ENCODE measurements at places on chromosomes 11 and 22.

DNA sequence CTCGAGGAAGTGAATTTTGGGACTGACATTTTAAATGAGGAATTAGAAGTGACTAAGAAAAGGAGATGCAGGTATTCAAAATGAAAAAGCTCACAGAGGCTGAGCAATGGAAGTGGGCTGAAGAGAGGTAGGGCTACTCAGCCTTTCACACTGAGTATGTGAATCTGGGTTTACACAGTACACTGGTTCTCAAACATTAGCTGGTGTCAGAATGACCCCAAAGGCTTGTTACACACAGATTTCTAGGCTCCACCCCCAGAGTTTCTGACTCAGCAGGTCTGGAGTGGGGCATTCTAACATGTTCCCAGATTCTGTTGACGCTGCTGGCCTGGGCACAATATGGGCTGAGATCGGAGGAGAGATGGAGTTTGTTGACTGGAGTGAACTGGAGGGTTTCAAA lies 32.8 kb downstream of the CADM1 start:
- no peak for DNase-seq

GRCh38 chr22:48894804-48895250 lies 932.8 kb downstream of the BRD1 start:
- DNase-seq, result no peak

GRCh38 chr11:35525501-35526175 lies at the start of gene PAMR1:
TSS of gene PAMR1 (minus strand) at chr11:35525616. CDS start at chr11:35525585, 31 bp downstream.
- DNase-seq, result peak; percentile 14

DNA sequence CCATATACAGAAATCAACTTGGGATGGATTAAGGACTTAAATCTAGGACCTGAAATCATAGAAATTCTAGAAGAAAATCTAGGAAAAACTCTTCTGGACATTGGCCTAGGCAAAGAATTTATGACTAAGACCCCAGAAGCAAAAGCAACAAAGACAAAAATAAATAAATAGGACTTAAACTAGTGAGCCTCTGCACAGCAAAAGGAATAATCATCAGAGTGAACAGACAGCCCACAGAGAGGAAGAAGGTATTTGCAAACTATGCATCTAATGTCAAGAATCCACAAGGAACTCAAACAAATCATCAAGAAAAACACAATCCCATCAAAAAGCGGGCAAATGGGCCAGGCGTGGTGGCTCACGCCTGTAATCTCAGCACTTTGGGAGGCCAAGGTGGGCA lies 32.4 kb downstream of the TTC28 start:
- DNase-seq, result no peak

DNA sequence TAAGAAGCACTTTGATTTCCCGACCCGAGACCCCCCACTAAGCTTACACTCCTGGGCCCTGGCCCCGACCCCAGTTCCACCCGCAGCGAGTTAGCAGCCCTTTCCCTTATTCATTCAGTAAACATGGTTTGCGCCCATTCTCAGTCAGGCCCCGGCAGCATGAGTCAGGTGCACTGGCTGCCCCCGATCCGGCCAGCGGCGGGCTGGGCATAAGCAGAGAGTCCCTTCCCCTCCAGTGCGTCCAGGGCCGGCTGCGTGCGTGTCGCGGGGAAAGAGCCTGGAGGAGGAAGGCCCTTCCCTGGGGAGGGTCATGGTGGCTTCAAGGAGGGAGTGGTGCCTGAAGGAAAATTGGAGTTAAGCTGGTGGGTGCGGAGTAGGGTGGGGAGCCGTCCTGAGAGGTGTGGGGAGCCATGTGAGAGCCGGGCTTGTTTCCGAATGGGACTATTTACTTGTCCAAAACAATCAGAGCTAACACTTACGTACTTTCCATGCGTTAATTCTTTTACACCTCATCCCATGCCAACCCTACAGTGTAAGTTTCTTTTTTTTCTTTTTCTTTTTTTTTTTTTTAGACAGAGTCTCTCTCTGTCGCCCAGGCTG lies 657 bp downstream of the IGHMBP2 start:
- DNase-seq, result no peak

- DNase-seq, result no peak
Observed at GRCh38 chr11:26134481-26135355, 197.2 kb upstream of the ANO3 start.

- no peak for DNase-seq
Observed at GRCh38 chr11:68839911-68840641, 1.6 kb downstream of the CPT1A start.

DNA sequence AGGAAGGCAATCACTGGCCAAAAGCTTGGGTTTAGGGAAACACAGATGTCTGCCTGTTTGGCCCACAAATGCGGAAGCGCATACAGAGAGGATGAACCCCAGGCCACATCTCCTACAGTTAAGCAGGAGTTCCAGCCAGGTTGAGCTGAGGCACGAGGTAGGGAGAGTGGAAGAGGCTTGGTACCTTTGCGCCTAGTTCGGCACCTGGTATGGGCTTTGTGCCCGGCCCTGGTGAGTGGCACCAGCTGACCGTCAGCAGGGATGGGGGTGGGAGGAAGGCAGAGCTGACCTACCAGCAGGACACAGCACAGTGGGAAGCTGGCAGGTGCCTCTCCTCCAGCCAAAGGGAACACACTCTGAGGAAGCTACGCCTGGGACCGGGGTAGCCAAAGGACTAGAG lies 57.6 kb downstream of the KCNC1 start:
- no peak for DNase-seq

- no peak for DNase-seq
Observed at GRCh38 chr11:8829556-8829955, 81.4 kb upstream of the AKIP1 start.

- peak; percentile 23 for DNase-seq
Observed at GRCh38 chr11:70650075-70650909, 252.0 kb downstream of the CTTN start.

DNA sequence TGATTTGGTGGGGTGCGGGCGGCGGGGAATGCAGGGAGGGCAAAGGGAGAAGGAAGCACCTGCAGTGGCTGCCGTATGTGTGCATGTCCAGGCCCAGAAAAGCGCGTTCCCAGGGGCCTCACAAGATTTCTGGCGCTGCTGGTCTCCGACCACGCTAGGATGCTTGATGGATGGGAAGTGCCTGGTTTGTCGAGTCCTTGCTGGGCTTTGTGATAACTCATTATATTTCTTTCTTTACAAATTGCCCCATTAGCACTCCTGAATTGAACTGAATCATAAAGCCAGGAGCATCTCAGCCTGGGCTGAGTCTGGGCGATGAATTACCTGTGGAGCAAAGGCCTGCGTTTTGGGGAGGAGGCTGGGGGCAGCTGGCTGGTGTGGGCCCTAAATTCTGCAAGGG lies 69.2 kb upstream of the LMO1 start:
- DNase-seq, result no peak

DNA sequence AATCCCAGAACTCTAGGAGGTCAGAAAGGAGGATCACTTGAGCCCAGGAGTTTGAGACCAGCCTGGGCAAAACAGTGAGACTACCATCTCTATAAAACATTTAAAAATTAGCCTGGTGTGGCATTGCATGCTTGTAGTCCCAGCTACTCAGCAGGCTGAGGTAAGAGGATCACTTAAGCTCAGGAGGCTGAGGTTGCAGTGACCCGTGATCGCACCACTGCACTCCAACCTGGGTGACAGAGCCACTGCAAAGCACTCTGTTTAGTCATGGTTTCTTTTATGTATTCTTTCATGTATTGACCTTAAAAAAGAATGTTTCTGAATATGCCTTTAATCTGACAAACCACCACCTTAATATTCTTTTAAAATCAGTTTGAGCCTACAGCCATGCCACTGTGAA lies 52.2 kb downstream of the BIRC2 start:
- no peak for DNase-seq

DNA sequence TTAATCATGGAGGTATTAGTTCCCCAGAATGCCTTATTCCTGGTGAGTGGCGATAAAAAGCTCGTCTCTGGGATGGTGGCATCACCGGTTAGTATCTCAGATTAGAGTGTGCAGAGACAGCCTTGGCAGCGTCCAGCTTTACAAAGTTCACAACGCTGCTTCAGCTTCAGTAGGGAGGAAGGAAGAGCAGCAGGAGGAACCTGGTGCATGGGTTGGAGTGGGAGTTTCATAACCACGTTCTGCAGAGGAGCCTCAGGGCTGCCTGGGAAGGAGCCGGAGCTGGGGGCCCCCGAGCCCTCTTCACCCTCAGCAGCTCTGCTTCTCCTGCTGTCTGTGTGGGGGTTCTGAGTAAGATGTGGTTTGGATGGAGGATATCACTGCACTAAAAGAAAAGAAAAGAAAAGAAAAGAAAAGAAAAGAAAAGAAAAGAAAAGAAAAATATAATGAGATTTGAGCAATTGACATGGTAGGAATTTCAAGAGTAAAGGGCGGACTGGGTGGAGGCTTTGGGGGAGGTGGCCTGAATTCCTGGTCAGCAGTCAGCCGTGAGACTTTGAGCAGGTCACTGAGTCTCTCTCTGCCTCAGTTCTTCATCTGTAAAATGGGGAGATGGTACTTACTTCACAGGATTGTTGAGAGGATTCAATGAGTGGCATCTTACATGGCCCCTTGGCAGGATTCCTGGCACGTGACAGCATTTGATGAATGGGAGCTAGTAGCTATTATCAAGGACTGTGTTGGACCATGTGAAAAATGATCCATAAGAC lies 6.5 kb downstream of the ASPHD2 start:
- no peak for DNase-seq

GRCh38 chr22:45413368-45414211 lies at the start of the genes RIBC2 and SMC1B:
TSS of gene RIBC2 (plus strand) at chr22:45413693. CDS start at chr22:45413887, 194 bp downstream.
TSS of gene SMC1B (minus strand) at chr22:45413599. CDS start at chr22:45413567, 32 bp downstream.
- DNase-seq, result peak; percentile 78

DNA sequence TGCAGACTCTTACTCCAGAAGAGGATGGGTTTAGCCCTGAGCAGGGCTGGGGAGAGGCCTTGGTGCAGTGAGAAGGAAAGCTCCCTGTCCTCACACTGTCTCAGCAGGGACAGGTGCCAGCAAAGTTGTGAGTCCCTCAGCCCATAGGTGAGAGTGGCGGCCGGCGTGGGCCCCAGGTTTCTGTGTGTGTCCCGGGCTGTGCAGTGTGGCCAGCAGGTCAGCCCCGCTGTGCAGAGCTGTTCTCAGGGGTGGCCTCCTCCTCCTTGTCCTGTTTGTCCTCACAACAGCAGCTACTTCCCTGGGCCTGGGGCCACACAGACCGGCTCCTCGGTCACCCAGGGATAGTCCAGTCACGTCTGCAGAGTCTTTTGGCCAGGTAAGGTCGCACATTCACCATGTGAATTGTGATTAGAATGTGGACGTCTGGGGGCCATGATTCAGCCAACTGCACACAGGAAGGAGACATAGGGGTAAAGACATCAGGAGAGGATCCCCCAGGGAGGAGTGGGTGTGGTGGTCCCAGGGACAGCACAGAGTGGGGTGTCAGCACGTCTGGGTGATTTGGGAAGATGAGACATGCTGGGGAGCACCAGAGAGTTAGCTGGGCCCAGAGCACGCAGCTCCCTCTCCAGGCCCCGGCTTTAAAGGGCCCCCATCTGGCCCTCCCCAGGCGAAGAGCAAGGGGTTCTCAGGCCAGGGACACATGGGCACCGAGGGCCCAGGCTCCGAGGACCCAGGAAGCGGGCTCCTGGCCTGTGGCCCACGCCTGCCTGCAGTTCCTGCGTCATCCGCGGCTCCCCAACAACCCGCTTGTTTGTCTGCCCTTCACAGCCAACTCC lies 81.6 kb downstream of the MYEOV start:
- no peak for DNase-seq

- no peak for DNase-seq
Observed at GRCh38 chr11:109197656-109198055, 224.3 kb upstream of the C11orf87 start.

DNA sequence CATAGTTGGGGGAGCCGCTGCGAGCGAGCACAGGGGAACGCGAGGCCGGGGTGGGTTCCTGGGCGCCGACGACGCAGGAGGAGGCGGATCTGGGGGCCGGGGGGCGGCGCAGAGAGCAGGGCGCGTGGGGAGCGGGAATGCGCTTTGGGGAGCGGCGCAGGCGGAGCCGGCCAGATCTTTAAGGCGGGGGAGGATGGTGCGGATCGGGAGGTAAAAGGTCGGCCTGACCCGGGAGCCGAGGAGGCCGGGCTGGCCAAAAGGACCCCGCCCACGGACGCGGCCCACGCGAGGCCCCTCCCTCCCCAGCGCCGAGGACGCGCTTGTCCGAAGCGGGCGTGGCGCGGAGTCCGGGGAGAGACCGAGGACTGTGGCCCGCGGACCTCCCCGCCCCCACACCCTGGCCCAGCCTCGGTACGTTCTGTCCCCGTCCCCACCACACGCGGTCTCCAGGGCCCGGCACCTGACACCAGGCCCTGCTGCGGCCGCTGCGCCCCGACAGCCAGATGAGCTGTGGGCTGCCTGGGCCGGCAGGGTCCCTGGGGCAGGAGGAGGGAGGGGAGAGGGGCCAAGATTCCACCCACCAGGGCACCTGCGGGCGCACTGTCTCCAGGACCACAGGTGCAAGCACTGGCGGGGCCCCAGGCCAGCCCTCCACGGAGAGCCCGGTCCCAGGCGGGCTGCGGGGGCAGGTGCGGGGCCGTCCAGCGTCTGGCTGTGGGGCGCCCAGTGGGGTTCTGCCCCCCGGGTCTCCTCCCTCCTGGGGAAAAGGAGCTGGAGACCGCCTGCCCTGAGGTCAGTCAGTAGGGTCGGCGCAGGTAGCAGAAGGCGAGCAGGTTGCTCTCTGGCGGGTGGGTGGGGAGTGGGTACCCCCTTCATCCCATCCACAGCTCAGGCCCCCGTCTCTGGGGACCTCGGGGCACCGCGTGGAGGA lies 10.9 kb downstream of the PIM3 start:
- no peak for DNase-seq

- DNase-seq, result no peak
Observed at GRCh38 chr11:122851366-122851966, 13.2 kb downstream of the CRTAM start.

GRCh38 chr11:58047818-58048217 lies 17.1 kb downstream of the OR6Q1 start:
- DNase-seq, result no peak

DNA sequence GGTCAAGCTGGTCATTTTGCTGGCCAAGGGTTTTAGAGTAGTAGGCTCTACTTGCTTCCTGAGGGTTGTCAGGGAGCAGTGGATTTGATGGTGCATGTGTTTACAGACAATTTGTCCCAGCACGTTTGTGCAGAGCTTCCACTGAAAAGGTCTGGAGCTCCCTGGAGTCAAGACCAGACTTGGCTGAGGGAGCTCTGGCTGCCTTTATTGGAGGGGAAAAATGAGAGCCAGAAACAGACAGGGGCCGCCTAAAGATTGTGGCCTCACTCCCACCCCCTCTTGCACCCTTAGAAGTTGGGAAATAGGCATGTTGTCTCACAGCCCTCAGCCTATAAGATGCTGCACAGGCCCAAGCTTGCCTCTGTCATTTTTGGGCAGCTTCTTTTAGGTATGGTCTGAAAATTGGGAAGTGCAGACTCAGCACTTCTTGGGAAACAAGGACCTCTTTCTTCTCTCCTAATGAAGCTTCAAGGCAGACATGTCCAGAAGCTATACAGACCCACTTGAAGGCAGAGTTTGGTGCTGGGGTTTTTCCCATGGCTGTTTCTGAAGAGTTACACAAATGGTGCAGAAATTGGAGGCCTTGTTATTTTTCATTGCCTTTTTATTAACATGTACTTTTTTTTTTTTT lies 55.1 kb downstream of the AMOTL1 start:
- no peak for DNase-seq

GRCh38 chr22:49391436-49391835 lies 436.2 kb downstream of the BRD1 start:
- DNase-seq, result no peak

- no peak for DNase-seq
Observed at GRCh38 chr11:72869831-72870230, 55.6 kb downstream of the ATG16L2 start.
